Tongue (tissue), 3 donors: ENCODE measurements at places on chromosomes 16 and 17. TPM values are rescaled to one million over a fixed set of nuclear protein-coding genes. Genes with fewer than 3 reads are reported as not detected.
A peak's percentile ranks its signal among the peaks of the same experiment; 100 is the strongest.

ABCA9 gene
- total RNA-seq = 24.4 TPM

ABCA10 gene
- total RNA-seq = 33.5 TPM

- DNase-seq = peak; percentile 70
Observed at GRCh38 chr17:67759355-67760171, 41.8 kb downstream of the NOL11 start.

DNA sequence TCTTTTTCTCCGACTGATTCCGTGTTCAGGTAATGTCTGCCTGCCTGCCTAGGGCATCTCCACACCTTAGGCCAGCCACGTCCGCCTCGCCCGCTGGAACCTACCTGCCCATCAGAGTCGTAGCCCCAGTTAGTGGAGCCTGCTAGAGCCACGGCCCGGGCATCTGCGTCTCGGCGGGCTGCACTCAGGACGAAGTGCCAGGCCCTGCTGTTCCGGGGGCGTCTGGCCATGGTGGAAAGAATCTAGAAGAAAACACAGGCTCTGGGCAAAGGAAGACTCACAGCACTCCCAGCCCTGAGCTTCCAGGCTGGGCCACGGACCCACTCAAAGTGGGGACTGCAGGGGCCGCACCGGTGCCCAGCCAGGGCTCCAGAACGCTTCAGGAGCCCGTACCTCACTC, 1.1 kb downstream of the SPSB3 start:
- no peak for DNase-seq

FBXO31 gene
- 58.2 TPM for total RNA-seq

GRCh38 chr17:57016764-57017116, 38.8 kb downstream of the SCPEP1 start:
- no peak for DNase-seq

TP53TG3F gene
- not detected for total RNA-seq

GRCh38 chr17:9386401-9386800, 189.2 kb downstream of the STX8 start:
- DNase-seq = no peak
